Activated CD4-positive, alpha-beta T cell treated with anti-CD3 and anti-CD28 coated beads, Interleukin-10, Interleukin-2, amounts not matched to agents 100 ng/mL and 50 ng/mL, durations not matched to agents 16 hours and 8 hours (primary cell): ENCODE measurements at places on chromosomes 1 and 21.

- DNase-seq: peak; percentile 49
Observed at GRCh38 chr21:14403681-14404318, 20.9 kb upstream of the HSPA13 start.

DNA sequence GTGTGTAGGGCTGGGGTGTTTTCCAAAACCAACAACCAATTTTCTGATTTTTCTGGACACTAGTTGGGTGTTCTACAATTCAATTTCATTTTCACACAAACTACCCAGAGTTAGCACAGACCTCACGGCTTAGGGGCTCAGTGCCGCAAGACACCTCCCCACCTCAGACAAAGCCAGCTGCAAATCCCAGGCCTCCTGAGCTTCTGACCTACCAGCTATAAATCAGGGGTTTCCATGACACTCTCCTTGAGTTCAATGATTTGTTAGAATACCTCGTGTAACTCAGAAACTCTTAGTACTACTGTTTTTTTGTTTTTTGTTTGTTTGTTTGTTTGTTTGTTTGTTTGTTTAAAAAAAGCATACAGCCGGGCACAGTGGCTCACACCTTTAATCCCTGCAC, 28.7 kb upstream of the FAM89A start:
- DNase-seq: no peak

DNA sequence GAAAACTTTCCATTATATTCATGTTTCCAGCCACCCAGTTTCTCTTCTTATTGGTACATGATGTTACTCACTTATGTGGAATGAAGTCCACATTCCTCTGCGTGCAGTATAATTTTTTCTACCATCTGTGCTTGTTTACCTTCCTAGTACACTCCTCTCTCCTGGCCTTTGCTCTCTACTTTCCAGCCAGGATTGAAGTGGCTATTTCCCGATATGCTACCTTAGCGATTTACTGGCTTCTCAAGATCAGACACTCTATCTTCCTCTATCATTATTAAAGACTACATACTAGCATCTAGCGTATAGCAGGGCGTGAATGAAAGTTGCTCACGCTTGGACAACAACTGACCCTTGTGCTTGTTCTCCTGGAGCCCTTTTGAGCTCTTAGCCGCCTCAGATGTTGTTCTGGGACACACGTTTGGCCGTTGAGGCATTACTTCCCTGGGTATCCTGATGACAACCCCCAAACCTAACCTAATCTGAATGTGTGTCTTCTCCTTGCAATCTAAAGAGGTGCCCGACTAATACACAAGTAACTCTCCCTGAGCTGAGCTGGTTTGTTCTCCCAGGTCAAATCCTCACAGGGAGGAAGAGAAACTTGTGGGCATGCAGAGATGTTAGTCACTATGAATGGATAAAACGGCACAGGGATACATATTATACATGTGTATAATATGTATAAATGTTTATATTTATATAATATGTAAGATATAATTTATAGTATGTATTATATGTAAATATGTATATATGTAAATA, 13.4 kb upstream of the MTARC2 start:
- DNase-seq: no peak

GRCh38 chr1:236059011-236059410, 5.9 kb downstream of the NID1 start:
- no peak for DNase-seq

- DNase-seq: peak; percentile 74
Observed at GRCh38 chr1:235887676-235888075, 21.0 kb upstream of the LYST start.

- DNase-seq: no peak
Observed at GRCh38 chr1:174039027-174039426, 16.9 kb upstream of the RC3H1 start.

- no peak for DNase-seq
Observed at GRCh38 chr1:171625225-171625624, 3.2 kb downstream of the MYOCOS start.

- DNase-seq: peak; percentile 59
Observed at GRCh38 chr1:154405747-154406571, 816 bp downstream of the IL6R start.

DNA sequence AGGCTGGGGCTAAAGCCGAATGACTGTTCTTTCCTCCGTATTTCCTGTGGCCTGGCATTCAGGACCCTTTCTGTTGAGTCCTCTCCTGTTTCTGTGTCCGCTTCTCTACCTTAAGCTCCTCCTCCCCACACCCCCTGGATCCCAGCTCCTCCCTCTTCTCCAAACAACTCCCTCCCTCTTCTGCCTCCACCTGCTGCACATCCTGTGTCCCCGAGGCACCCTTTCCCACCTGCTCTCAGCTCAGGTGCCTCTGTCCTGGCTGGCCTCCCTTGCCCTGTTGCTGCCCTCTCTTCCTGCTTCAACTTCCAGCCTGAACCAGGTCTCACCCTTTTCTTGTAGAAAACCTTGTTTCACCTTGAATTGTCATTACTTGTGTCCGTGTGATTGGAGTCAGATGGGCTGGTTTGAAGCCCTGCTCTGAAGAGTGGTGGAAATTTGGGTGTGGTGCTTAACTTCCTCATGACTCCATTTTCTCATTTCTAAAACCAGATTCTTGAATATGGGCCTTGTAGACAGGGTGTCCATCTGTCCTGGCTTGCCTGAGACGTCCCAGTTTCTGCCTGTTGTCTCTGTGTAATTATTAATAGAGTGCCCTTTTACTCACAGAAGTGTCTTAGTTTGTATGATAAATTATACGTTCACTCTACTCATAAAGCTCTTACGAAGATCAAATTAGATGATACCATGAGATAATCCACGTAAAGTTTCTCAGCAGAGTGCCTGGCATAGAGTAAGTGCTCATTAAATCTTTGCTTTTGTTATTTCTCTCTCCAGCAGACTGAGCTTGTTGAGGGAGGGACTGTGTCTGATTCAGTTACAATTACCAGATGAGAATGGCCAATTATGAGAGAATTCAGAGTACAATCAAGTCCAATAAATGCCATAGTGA, 58.9 kb upstream of the TRABD2B start:
- DNase-seq: no peak
